Activated CD8-positive, alpha-beta memory T cell treated with anti-CD3 and anti-CD28 coated beads, Interleukin-2, amount 50 U/mL, for 4 hours (primary cell): ENCODE measurements at places on chromosomes 6 and 20.

DNA sequence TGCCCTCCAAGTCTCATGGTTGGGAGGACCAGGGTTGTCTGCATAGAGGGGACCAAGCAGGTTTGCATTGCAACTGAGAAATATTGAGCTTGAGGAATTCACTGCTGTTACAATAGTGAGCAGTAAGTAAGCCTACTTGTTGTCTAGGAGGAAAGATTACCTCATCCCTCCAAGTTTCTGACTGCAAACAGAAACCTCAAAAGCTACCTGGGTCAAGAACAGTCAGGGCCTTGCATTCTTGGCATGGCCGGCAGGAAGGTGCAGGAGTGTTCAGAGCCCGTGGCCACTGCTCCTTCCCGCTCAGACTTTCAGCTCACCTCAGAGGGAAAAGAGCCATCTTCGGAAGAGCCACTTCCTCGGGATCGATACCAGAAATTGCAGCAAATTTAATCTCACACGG is 46.0 kb upstream of the DOK5 start:
- DNase-seq = no peak

- DNase-seq = no peak
These were observed 12.7 kb downstream of the PANK2 start for GRCh38 chr20:3901706-3902440.

- DNase-seq = no peak
These were observed 6.3 kb downstream of the SDCBP2 start for GRCh38 chr20:1322511-1323245.

- no peak for DNase-seq
These were observed 72.3 kb downstream of the CARMIL1 start for GRCh38 chr6:25351485-25351884.

- DNase-seq = no peak
These were observed 1.1 kb upstream of the BEND3 start for GRCh38 chr6:107116328-107116892.

- DNase-seq = no peak
These were observed 149.9 kb downstream of the MYB start for GRCh38 chr6:135331002-135331401.

- DNase-seq = no peak
These were observed 362.6 kb downstream of the EPM2A start for GRCh38 chr6:145372671-145373151.

DNA sequence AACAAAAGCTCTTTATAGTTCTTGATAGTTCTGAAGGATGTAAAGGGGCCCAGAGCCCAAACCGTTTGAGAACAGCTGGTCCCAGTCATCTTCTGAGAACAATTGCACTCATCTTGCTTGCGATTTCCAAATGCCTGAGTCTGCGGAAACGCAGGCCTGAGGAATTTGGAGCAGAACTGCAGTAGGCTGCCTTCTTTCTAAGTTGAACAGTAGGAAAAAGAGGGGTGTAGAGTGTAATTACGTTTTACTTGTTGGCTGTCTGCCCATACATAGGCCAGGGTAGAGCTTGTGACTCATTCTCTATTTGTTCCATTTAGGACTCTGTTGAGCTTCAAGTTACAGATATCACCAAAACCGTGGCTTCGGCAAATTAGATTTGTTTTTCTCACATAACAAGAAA is 42.0 kb upstream of the KIF16B start:
- DNase-seq = no peak

- no peak for DNase-seq
These were observed 207.7 kb downstream of the TBX18 start for GRCh38 chr6:84556541-84557335.

- no peak for DNase-seq
These were observed 78.4 kb downstream of the FYN start for GRCh38 chr6:111794727-111795452.

- DNase-seq = no peak
These were observed 46.7 kb upstream of the VSX1 start for GRCh38 chr20:25128649-25129048.

DNA sequence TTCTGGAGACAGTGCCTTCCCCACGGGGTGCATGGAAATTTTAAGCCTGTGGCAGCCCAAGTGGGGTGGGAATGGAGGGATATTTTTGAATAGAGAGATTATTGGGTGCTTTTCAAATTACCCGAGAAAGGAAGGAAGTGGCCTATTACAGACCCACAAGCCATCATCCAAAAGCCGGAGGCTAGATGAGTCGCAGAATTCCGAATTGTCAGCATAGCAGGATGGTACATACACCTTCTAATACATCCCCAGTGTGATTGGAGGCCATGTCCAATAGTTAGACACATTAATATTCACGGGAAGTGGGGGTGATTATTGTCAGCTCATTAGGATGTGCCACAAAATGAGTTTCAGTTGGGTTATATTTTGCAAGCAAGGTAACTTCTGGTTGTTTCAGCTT is 133.0 kb downstream of the FIG4 start:
- DNase-seq = no peak

GRCh38 chr6:40419377-40419776 is 167.8 kb downstream of the LRFN2 start:
- no peak for DNase-seq

DNA sequence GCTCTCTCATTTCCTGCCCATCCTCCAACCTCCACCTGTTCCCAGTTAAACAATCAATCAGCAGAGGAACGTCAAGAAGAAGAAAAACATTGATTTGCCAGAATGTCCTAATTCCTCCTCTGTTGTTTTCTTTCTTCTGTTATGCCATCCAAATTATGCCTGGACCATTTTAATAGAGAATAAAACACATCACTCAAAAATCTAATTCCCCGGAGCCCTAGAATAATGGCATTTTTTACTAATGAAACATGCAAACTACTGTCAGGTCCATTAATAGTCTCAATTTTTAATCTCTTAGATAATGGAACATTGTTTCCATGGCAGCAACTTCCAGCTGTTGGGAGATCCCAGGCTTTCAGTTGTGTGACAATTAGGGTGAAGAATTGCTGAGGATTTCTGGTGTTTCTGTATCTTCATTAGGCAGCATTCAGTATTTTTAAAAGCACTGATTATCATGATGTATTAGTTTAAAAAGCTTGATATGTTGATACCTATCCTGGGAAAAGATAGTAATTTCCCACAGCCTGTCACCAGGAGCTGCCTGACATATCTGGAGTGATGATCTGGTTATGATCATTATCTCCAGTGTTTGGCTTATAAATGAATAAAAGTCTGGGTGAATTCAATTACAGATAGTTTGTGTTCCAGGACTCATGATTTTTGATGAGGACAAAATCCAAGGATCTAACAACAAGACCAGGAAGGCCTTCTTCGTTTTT is 209.8 kb downstream of the TPBG start:
- DNase-seq = no peak

GRCh38 chr20:64039293-64040160 is 3.5 kb downstream of the C20orf204 start:
- no peak for DNase-seq

DNA sequence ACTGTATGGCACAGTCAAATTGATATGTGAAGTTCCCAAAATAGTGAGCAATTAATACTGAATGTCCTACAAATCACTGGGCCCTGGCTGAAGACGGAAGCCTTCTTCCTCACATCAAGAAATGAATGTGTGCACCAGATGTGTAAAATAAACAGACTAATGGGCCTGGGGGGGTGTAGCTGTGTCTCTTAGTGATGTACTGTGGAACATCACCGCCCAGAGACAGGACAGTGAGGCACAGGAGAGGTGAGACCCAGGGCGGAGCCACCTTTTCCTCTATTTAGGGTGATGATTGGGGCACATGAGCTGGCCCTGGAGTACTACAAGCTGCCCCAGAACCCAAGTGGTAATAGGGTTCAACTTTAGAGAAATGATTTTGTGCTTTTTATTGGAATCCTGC is 368.5 kb upstream of the ARID1B start:
- no peak for DNase-seq

- DNase-seq = no peak
These were observed 131.5 kb upstream of the F13A1 start for GRCh38 chr6:6452002-6452401.

GRCh38 chr6:163329991-163330390 is 84.5 kb upstream of the QKI start:
- DNase-seq = no peak

- DNase-seq = no peak
These were observed 15.2 kb downstream of the FAM210B start for GRCh38 chr20:56373942-56374341.

DNA sequence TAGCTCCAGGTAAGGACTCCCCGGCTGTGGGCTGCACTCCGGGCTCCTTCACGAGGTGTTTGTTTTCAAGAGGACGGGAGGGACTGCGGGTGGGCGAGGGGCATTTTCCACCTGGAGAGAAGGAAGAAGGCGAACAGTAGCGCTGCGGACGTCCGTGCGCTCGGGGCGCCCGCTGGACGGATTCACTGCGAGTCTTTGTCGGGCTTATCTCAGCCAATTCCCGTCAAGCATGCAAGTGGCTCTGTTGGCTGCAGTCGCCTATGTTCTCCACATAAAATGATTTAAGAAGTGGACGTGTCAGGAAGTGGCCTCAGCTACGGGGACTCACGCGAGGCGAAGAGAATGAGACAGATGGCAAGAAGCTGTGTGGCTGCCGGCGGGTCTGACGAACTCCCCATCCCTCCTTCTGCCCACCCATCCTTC is 332 bp downstream of the GRIK2 start:
- DNase-seq = no peak

DNA sequence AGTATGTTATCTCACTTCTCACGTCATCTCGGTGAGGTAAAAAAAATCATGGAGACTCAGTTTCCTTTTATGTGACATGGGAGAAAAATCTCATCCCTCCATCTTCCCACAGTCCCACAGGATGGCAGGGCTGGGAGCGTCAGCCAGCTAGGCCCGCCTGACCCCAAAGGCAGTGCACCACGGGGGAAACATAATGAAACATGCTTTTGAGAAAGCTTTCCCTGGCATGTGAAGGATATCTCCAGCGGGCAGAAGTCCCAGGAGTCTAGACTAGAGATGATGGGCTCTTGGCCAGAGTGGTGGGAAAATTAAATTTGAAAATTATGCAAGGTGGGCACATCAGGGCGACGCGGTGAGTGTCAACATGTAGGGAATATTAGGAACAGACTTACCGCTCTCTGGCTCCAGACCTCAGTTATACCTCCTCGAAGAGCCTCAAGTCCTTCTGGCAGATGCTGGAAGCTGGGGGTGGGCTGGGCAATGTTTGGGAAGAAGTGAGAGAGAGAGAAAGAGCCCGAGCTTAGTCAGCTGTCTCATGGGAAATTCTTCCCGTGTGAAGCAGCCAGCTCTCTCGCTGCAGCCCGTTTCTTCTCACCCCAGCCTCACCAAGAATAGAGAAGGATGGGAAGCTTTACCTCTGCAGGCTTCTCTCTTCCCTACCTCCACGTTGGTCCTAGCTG is 52.3 kb downstream of the MOCS1 start:
- DNase-seq = no peak

GRCh38 chr20:10022625-10023024 is 12.2 kb upstream of the ANKEF1 start:
- DNase-seq = no peak

DNA sequence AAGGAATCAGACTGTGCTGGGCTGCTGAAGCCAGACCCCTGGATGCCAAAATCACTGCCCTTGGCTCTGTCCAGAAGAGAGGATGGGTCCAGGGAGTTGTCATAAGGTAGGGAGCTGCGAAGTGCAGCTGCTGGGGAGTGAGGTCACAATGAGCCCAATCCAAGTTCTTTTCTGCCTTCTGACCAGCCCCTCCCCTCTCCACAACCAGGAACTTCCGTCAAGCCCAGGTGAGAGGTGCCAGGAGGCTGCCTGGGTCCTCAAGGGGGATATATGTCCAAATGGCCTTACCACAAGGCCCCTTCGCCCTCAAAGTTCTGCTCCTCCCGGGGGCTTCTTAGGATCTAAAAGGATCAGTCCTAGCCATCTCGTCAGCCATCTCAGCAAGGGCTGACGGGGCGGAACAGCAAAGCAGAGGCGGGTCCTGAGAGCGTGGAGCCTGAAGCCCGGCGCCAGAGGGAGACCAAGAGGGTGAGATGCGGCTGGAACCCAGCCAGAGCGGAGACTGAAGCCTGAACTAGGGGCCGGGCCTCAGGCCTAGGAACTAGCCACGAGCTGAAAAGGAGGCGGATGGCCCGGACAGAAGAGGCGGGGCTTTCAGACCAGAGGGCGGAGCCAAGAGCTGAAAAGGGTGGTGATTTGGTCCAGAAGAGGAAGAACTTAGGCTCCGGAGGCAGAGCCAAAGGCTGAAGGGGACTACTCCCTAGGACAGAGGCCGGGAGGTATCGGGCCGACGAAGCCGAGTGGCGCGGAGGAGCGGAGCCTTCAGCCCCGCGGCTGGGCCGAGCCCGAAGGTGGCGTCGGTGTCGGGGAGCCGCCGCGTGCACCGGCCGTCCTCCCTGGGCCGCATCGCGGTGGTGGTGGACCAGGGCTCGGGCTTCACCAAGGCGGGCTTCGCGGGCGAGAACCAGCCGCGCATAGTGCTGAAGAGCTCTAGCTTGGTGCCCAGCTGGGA is at the start of gene ACTL10:
Gene ACTL10, plus strand, starts transcription at position 651 of the 952 bp plus-strand sequence. CDS start 555 bp downstream, outside the sequence.
- peak; percentile 79 for DNase-seq

GRCh38 chr6:101226677-101227135 is 166.8 kb upstream of the GRIK2 start:
- no peak for DNase-seq

DNA sequence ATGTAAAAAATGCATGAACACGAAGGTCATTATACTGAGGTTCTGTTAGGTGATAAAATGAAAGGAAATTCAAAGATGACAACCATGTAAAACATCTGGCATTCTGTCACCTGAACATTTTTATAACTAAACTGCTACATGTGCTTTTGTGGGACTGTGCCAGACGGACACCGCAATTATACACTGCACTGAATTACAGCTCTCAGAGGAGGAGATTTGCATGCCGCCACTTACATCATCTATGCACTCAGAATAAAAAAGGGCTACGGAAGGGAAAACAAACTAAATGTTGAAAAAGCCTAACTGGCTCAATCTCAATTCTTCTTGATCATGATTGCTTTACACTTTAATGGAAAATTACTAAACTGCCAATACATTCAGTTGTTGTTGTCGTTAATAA is 614.0 kb upstream of the EYS start:
- no peak for DNase-seq

DNA sequence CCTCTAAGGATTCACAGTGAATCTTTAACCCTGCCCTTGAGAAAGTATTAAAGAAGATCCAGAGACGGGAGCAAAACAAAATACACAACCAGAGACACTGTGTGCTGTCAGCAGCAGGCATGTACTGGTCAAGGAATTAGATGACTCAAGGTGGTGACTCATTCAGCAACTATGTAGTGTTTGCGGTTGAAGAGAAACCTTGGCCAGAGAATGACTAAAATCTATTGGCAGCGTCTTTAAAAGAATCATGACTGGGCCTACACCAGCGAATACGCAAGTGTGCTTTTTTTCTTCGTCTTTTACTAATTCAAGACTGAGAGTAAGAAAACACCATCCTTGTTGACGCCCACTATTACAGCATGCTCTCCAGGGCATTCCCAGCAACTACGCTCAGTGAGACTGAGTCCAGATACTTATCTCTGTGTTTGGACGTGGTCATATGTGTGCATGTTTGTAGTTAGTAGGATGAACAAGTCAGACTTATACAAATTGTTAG is 72.4 kb upstream of the BACH2 start:
- no peak for DNase-seq

GRCh38 chr6:64012351-64013001 is 376.9 kb downstream of the PHF3 start:
- no peak for DNase-seq

- no peak for DNase-seq
These were observed 1.1 kb upstream of the ZBTB24 start for GRCh38 chr6:109484122-109484521.

- no peak for DNase-seq
These were observed 2.8 kb downstream of the RTN4IP1 start for GRCh38 chr6:106626485-106626884.

- DNase-seq = no peak
These were observed 37.7 kb downstream of the C6orf132 start for GRCh38 chr6:42104804-42105125.
